Fibroblast of skin of scalp (primary cell): ENCODE measurements at places on chromosomes 1 and 21.

DNA sequence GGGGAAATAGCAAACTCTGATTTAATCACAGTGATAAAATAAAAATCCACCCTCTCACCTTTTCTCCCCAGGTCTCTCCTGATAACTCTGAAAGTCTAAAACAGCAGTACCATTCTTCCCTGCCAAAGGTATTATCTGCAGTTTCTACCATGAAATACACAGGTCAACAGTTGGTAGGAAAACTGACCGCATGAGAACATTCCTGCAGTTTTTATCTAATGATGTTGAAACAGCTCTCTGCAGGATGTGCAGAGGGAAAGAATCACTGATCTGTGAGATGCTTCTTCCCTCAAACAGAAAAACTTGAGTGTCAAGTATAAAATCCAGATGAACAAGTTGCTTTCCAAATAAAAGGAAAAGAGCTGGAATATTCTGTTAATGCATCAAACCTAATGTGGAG is 39.1 kb downstream of the KCNJ6 start:
- DNase-seq: peak; percentile 25

DNA sequence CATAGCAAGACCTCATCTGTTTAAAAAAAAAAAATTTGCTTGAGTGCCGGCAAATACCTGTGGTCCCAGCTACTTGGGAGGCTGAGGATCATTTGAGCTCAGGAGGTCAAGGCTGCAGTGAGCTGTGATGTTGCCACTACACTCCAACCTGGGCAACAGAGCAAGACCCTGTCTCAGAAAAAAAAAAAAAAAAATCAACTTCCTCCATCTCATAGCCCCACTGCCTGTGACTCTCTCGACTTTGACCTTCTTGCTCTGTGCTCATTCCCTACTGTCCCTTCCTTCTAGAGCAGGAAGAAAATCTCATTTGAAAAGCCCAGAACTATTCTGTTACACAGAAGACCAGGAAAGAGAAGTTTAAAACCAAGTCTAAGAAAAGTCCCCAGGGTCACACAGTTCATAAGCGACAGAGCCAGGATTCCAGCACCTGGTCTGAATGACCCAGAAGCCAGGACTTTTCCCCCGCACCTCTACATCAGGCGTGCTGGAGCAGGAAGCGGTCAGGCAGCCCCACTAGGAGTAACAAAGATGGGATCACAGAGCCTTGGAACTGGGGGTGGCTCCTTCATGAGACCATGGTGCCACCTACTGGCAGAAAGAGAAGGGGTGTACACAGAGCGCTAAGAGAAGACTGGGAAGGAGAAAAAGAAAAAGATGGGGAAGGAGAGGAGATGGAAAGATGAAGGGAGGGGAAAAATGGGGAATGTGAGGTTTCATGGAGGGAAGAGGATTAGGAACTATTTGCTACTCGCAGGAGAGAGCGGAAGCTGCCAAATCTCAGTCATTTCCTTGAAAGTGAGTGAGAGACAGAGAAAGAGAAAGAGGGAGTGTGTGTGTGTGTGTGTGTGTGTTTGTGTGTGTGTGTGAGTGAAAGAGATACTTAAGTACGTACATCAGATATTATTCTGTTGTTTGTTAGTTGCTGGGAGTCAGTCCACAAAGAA is 3.1 kb upstream of the P3R3URF start:
- DNase-seq: peak; percentile 87

GRCh38 chr1:43796111-43796581 is 88.8 kb downstream of the ST3GAL3 start:
- DNase-seq: peak; percentile 74

GRCh38 chr1:117077267-117077666 is 17.1 kb downstream of the TTF2 start:
- peak; percentile 73 for DNase-seq

DNA sequence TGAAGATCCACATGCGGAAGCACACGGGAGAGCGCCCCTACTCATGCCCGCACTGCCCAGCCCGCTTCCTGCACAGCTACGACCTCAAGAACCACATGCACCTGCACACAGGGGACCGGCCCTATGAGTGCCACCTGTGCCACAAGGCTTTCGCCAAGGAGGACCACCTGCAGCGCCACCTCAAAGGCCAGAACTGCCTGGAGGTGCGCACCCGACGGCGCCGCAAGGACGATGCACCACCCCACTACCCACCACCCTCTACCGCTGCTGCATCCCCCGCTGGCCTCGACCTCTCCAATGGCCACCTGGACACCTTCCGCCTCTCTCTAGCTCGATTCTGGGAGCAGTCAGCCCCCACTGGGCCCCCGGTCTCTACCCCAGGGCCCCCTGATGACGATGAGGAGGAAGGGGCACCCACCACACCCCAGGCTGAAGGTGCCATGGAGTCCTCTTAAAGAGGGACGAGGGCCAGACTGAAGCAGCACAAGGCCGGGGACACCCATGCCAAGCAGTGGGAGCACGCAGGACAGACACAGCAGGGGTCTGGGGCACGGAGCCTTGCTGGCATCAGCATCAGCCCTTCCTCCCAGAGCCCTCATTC is 13.7 kb downstream of the ZBTB7B start:
- no peak for DNase-seq

GRCh38 chr1:213256438-213257087 is 205.5 kb downstream of the RPS6KC1 start:
- DNase-seq: no peak

DNA sequence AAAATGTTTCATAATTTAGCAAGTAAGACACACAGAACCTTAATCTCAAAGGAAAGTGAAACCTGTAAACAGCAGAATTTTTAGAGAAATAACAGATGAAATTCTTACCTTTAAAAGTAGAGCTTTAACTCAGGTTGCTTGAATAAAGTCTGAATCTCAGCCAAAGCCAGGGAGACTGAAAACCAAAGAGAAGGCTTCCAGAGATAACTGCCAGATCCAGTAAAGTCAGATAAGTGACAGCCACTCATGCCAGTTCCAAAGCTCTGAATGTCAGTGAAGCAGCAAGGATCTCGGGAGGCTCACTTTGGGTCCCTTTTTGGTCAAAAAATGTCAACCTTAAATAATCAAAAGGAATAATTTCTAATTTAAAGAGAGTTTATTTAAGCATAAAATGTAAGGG is 199.9 kb upstream of the CHRM3 start:
- DNase-seq: no peak

- DNase-seq: peak; percentile 55
Measured at GRCh38 chr1:162562470-162562828, 927 bp downstream of the UAP1 start.

DNA sequence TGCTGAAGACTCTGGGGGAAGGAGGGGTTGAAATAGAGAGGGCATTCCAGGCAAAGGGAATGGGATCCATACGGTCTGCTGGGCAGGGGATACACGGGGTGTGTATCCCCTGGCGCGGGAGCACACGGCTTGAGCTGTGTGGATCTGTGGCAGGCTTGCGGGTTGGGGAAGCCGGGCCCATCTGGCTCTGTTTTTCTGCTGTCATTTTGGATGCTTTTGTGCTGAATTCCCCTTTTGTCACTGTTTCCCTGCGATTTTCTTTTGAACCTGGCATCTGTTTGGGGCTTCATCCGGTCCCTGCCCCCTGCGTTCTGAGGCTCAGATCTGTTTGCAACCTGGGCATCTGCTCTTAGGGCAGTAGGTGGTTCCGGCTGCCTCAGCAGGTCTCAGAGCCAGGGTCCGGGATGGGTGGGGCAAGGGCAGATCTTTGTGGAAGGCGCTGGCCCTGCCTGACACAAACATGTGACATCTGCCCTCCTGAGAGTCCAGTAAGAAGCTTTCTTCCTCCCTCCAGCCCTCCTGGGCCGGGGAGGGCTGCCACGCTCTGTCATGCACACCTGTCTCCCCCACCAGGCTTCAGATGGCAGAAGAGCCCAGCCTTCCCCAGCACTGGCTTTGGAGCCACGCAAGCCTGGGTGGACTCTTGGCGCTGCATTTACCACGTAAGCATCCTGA is 84.0 kb downstream of the IGSF21 start:
- no peak for DNase-seq

DNA sequence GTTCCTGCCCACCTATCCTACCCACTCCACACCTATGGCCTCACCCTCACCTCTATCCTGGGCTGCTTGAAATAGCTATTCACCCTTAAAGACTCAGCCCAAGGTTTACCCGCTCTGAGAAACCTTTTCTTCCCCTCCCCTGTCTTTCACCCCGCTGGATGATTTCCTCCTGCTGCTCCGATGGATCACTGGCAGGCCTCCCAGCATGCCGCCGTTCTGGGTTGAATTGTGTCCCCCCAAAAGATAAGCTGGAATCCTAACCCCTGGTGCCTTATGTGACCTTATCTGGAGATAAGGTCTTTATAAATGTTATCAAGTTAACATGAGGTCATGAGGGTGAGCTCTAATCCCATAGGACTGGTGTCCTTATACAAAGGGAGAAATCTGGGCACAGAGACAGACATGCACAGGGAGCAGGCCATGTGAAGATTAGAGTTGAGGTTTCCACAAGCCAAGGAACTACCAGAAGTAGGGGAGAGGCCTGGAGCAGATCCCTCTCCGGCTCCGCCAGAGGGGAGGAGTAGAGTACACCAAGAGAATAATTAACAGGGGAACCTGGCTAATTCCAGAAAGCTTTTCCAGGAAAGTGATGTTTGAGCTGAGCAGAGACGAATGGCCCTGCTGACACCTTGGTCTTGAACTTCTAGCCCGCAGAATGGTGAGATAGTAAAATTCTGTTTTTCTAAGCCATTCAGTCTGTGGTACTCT is 110.0 kb upstream of the SERBP1 start:
- DNase-seq: no peak

GRCh38 chr1:6205849-6206519 is at the start of gene RNF207:
Gene RNF207, plus strand, starts transcription at chr1:6206119. Its CDS starts 417 bp downstream, at chr1:6206536.
- DNase-seq: peak; percentile 63
